ENCODE measurements at places on chromosomes 5 and 9. TPM values are rescaled to one million over a fixed set of nuclear protein-coding genes. Genes with fewer than 3 reads are reported as not detected.

- DNase-seq, result no peak
Observed at GRCh38 chr5:51380603-51381207, 2.5 kb upstream of the ISL1 start.

XPA gene
- 15.1 TPM for total RNA-seq

KLHL3 gene
- 11.5 TPM for total RNA-seq

DNA sequence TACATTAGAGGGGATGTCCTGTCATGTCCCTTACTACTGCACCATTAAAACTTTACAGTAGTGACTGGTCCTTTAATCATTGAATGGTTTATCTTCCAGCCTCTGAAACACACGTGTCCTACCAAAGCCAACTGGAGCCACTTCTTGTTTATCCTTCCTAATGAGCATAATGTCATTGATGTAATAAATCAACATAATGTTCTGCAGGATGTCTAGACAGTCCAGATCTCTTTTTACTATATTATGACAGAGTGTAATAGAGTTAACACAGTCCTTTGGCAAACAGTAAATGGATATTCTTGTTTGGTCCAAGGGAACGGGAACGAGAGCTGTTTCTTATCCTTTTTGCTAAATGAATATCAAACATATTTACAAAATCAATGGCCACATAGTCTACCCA is 88.1 kb upstream of the PTPRD start:
- DNase-seq, result no peak

DNA sequence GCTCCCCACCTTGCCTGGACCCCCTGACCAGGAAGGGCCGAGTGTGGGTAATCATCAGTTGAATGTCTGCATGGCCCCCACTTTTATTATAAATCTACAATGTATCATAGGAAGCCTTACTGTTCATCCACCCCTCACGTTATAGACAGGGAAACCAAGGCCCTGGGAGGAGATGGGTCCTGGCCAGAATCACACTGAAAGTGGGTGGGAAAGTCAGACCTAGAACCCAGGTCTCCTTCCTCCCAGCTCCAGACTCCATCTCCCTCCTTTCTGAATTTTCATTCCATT is 17.1 kb downstream of the CD74 start:
- DNase-seq, result no peak

GRCh38 chr5:173891308-173892116 is 3.4 kb downstream of the CPEB4 start:
- no peak for DNase-seq
